ENCODE measurements at places on chromosomes 3 and 15.

DNA sequence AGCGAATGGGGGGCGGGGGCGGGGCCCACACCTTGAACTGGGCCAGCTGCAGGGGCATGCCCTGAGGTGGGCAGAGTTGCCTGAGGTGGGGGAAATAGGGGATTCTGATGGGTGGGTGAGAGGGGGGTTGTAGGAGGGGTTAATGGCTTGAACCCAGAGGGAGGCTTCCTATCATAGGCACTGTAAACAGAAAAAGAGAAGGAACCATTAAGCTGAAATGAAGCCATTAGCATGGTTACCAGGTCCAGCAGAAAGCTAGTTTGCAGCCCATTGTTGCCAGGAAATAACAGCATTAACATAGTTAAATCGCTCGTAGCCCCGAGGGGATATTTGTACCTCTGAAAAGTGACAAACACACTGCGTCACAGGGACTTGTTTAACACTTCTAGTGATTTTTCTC, 29.0 kb downstream of the ETV5 start:
- no peak for DNase-seq

- DNase-seq = no peak
These were observed 79.6 kb downstream of the ARPP21 start for GRCh38 chr3:35718921-35719320.

- DNase-seq = no peak
These were observed 6.9 kb downstream of the INSYN1 start for GRCh38 chr15:73746261-73746660.

GRCh38 chr3:106268696-106269095, 399.9 kb upstream of the CBLB start:
- DNase-seq = no peak

GRCh38 chr3:81666502-81667121, 94.8 kb downstream of the GBE1 start:
- DNase-seq = no peak

- DNase-seq = no peak
These were observed 2.4 kb upstream of the RASSF1 start for GRCh38 chr3:50342813-50343633.

GRCh38 chr3:2485027-2485375, 386.3 kb downstream of the CNTN4 start:
- no peak for DNase-seq

- no peak for DNase-seq
These were observed 75.2 kb upstream of the ACAD9 start for GRCh38 chr3:128804017-128804810.

DNA sequence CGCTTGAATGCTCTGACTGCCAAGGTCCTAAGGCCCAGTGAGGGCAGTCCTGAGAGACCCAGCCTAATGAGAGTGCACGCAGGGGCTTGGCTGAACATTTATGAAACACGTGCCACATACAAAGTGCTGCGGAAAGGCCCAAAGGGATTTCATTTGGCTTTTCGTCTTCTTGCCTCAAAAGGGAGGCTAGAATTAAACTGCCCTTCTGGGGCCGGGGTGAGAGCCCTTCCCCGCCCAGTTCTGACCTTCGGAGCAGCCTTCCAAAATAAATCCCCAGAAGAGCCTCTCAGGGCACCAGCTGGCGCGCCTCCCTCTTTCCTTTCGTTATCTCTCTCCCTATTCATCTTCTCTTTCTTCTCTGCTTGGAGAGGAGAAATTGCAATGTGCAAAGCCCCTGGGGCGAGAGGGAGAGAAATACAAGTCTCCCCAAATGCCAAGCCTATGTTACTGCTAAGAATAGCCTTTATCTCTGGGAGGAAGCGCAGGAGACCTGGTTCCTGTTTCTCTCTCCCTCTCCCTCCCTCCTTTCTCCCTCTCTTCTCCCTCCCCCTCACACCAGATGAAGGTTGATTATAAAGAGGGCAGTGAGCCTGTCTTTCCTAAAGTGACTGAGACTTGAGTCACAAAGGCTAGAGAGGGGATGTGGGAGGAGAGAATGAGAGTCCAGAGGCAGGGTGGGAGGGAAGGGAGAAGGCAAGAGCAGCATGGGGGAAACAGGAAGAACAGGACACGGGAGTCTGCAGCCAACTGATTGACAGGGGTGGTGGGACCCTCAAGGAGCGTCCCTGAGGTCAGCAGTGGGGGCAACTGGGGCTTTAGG, 36.7 kb upstream of the NDUFB4 start:
- no peak for DNase-seq

- DNase-seq = no peak
These were observed 178.7 kb upstream of the MCTP2 start for GRCh38 chr15:94052711-94053110.

DNA sequence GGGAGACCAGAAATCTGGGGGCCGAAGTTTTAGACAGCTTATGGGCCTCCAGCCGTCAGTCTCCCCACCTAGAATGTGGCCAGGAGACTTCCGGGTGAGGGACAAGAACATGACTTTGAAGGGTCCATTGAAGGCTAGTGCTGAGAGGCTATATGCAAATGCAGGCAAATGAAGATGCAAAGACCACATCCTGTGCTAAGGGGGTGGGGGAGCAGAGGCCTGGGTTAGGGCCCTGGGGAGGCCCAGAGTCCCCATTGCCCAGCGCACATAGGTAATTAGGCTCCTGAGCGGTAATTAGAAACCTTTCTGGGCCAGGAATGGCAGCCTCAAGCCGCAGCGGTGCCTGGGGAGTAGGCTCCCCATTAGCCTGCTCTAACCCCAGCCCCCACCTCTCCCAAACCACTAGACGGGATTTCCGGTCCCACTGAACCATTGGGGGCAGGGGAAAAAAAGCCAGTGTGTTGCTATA, 6.8 kb downstream of the CSK start:
- no peak for DNase-seq

DNA sequence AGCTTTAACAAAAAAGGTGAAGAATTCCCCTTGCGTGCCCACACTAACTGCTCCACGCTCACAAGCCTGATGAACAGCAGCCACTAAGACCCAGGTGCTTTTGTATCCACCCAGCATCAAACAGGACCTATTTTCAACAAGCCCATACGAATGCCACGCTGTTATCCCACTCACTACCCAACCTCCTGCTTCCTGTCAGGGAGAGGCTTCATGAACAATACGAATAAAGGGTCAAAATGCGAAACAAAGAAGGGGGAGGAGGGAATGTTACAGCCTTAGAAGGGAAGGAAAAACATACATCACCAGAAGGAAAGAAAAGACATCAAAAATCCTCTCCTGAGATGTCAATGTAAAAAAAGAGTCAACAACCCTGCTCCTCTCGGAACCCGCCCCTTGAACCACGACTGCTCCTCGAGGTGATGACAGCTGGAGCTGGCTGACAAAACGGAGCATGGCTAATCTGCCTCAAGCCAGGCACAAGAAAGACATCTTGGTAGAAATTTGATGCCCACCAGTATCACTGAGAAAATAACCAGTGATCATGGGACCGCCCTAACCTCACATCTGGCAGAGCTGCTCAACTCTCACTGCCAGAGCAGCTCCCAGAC, 9.7 kb downstream of the ERC2 start:
- DNase-seq = no peak

DNA sequence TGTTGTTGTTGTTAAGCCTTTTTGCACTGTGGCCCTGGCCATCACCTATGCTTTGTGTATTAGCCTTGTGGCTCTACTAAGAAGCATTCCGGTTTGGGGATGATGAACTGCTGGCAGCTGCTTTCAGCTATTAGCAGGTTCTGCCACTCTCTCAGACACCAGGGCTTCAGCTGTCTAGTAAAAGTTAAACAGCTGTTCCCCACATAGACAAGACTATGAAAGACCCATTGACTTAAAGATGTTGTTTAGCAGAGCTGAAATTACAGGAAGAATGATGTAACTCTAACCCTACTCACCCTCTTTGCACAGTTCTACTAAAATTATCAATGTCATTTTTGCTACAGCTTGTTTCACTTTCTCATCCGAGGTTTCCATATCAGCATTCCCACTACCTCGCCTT, 131.2 kb upstream of the CGNL1 start:
- peak; percentile 57 for DNase-seq

DNA sequence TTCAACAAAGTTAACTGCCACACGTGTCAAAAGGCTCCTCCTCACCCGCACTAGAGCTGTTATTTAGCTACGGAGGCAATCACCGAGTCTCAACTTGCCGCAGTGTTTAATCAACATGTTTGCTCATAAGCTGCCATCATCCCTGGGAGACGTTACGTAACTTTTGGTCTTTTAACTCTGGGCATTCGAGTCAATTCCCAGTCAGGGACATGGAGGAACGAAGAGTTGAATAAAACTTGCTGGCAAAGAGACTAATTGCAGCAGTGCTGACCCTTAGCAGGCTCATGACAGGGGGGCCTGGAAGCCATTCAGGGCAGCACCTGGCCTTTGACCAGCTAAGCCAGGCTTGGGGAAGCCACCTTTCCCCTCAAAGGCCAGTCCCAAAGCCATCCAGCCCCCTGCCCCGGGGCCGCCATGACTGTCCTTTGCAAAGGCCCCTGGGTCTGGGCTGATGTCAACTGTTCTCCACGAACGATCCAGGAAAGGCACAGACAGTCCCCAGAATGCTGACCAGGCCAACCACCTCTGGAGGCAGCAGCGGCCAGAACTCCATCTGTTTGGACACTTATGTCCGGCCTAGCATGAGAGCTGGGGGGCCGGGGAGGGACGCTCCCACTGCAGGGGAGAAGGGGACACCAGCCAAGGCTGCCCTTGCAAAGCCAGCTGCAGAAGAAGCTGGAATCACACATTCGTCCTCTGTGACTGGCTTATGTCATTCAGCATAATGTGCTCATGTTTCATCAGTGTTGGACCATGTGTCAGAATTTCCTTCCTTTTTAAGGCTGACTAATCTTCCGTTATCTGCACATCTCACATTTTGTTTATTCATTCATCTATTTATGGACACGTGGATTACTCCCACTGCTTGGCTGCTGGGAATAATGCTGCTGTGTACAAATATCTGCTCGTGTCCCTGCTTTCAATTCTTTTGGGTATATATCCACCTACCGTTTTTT, 43.7 kb downstream of the PCSK6 start:
- DNase-seq = no peak

DNA sequence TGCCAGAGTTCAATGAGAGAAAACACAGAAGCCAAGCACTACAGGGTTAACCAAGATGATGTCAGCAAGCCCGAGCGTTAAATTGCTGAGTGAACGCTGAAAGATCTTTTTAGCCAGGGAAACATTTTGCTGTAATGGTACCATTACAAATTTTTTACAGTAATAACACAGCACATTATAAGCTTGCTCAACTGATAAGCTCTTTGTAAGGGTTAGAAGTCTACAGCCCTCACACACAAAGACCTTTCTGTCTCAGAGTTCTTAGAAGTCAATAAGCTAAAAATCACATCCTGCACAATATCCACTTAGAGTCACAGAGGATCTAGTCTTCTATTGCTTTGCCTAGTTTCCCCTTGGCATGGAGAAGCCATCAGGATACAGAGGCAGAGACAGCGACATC, 29.9 kb downstream of the CHSY1 start:
- DNase-seq = no peak

GRCh38 chr15:92984161-92984560, 84.0 kb downstream of the CHD2 start:
- DNase-seq = no peak

GRCh38 chr3:6220447-6220846, 640.5 kb upstream of the GRM7 start:
- no peak for DNase-seq

DNA sequence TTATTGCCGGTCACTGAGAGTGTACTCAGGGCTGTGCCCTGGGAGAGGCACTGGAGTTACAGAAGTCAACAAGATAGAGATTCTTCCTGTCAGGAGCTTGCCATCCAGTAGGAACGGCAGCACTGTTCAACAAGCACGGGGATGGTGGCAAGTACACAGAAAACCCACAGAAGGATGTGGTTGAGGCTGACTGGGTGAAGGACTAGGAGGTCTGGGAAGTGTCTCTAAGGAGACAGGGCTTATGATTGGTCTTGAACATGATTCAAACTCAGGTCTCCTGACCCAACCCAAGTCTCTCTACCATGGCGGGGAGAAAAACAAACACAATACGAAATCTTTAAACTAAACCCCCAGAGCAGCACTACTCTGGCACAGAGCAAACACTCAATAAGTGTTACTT, 37.6 kb downstream of the ERICH6 start:
- DNase-seq = no peak

GRCh38 chr15:50800715-50801114, 35.2 kb upstream of the SPPL2A start:
- no peak for DNase-seq

DNA sequence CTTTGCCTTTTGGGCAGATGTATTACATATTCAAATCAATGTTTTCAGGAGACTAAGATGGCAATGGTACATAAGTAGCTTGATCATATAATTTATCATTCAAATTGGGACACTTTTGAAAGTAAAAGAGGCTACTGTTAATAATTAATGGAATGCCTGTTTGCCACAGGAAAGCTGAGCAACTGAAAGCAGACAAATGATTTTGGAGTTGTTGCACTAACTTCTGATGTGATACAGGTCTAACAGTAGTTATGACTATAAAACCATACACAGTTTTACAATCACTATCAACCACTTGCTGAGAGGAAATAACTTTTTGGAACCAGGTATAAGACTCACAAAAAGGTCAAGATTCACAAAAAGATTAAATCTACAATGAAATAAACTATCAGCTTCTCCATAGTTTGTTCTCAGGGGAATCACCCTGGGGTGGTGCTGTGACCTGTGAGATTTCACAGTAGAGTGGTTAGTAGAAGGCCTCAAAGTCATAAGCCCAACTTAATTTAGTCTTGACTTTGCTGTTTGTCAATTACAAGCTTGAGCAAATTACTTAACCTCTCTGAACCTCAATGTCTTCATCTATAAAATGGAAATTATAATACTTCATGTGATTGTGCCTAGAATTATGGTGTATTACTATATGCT, 42.7 kb downstream of the HHLA2 start:
- DNase-seq = no peak

- DNase-seq = no peak
These were observed 77.1 kb upstream of the ATP11B start for GRCh38 chr3:182716114-182716688.

DNA sequence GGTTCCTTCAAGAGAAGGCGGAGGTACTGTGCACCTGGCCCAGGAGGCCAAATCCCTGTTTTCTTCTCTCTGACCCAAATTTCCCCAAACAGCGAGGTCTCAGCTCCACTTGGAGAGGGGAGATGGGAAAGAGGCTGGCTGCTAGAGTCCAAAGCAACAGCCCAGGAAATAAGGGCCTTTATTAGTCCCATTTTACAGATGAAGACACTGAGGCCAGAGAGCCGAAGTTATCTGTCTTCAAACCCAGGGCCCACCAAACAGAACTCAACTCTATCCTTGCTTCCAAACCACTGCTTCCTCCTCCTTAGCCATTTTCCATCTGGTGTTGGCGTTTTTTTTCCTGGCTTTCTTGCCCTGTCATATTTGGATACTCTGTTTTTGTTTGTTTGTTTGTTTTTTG, 22.0 kb upstream of the FLNB start:
- no peak for DNase-seq

GRCh38 chr15:63913336-63913735, 79.6 kb upstream of the HERC1 start:
- no peak for DNase-seq
